ENCODE measurements at places on chromosomes 11 and 22.
A peak's percentile ranks its signal among the peaks of the same experiment; 100 is the strongest.

DNA sequence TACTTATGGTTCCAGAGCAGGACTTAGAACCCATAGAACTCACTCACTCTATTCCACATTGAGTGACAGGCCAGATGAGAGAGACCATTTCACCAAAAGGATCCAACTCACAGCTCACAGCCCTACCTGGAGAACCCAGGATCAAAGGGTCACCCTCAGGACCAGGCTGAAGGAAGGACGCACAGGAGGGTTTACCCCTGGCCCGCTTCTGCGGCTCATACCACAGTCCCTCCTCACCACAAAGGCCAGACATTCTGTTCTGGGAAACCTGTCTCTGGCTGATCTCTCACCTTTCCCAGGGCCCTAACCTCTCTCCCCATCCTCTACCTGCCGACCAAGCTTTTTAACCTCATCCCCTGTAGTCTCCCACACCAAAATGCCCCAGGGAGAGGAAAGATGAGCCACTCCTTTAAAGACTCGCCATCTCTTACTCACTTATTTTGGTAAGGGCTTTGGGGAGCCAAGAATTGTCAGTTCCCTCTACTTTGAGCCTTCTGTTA is 4.7 kb downstream of the FOSL1 start:
- DNase-seq: no peak

DNA sequence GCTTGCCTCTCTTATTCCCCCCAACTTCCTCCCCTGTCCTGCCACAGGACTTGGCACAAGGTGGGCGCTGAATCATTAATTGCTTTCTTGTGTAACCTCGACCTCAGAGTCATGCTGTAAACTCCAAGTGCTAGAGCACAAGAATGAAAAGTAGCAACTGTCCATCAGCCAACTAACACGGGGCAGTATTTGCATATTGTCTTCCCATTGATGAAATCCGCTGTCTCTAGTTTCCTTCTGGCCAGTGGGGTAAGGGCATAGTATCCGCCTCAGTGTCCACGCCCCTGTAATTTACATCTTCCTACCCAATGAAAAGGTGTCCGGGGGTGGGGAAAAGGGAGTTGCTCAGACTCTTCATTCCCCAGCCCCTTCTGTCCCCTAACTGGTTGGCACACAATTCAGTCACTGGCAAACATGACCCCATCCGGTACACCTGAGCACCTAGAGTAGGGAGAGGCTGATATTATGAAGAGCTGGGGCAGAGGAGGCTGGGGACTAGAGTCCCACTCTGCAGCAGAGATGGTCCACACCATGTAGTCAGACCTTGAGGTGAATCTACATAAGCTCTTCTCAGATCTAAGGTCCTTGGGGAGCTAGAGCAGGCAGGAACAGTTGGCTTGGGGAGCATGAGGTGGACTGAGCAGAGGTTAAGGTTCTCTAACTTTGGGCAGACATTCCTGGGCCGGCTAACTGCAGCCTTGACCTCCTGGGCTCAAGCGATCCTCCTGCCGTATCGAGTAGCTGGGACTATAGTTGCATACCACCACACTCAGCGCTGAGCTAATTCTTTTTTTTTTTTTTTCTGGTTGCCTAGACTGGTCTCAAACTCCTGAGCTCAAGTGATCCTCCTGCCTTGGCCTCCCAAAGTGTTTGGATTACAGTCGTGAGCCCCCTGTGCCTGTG is 6.8 kb upstream of the GGA1 start:
- no peak for DNase-seq

DNA sequence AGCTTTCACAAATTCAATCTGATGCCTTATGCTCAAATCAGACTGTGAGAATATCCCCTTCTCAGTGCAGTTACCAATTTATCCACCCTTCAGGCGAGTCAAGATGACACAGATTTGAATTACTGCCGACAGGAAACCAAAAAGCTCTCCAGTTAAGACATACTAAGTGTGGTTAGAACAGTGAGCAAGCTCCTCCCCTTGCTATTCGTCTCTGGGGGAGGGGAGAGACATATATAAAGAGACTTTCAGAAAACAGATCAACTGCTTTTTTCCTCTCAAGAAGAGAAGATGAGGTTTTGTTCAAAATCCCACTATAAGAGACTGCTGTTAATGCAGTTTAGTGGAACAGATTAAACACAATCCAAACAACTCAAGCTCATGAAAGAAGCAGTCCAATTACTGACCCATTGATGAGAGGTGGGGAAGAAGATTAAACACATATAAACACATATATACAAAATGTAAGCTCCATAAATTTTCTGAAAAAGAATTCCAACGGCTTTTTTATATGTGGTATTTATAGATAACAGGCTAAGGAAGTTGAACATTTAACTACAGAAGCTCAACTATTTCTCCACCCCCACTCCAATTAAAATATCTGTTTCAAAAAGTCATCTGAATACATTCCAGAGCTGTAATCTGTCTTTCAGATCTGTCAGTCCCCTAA is 102.7 kb downstream of the MRTFA start:
- DNase-seq: no peak

- no peak for DNase-seq
These were observed 816.8 kb downstream of the BRD1 start for GRCh38 chr22:49010901-49011300.

- DNase-seq: no peak
These were observed at the start of gene TCN2 for GRCh38 chr22:30606455-30607299. TCN2 (plus strand) TSS chr22:30607174; CDS start chr22:30607332, 158 bp downstream.

GRCh38 chr22:48694296-48694883 is 1133.3 kb downstream of the BRD1 start:
- DNase-seq: no peak

GRCh38 chr11:120061036-120061760 is 76.7 kb downstream of the TRIM29 start:
- DNase-seq: no peak

DNA sequence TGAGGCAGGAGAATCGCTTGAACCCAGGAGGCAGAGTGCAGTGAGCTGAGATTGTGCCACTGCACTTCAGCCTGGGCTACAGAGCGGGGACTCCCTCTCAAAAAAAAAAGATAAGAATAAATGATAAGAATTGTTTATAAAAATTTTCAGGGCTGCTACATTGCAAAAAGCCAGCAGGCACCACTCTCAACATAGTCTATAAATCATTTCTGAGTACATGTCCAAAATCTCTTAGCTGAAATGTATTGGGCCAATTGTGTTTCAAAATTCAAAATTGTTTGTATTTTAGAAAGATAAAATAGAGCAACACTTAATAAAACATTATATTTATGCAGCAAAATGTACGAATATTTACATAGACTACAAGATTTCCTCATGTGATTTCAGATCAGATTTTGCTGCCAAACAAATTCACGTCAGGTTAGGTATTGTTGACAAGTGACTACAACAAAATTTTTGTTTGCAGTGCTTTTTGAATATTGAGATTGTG is 13.9 kb downstream of the PGR start:
- no peak for DNase-seq

DNA sequence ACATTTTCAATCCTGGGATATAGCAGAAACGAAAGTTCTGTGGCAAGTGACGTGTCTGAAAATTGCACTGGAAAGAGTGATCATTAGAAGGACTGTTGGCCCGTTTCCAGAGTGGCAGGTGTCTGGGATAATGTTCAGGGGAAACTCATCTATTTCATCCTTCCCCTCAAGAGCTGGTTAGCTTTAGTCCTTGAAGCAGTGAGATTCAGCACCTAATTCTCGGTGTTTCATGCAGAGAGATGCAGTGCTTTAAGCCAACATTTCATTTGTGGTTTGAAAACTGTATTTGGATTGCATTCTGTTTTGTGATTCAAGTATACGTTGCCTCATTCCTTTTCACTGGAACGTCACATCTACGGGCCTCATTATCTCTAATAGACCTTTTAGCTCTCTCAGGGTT is 205.0 kb upstream of the RAG2 start:
- DNase-seq: no peak

DNA sequence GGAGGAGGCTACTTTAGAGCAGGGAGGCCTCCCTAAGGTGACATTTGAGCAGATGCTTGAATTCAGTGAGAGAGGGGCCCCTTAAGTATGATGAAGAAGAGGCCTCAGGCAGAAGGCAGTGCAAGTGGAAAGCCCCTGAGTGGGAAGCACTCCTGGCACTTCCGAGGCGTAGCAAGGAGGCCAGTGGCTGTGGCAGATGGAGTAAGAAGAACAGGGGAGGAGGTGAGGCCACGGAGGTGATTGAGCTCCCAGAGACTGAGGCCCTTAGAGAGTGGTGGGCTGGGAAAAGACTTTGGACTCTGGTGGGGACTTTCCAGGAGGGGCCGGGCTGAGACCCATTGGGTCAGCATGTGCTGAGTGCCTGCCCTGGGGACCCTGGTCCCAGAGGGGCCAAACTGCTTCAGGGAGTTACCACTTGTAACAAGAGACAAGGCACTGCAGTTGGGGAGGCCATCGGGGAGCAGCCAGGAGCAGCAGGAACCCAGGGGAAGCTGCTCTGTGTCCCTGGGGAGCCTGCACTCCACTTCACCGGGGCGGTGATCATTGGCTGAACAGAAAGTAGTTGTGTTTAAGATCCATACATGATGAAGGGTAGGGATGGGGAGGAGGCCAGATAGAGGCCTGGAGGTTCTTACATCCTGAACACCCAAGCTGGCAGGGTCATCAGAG is 2.5 kb upstream of the CENPM start:
- DNase-seq: no peak

DNA sequence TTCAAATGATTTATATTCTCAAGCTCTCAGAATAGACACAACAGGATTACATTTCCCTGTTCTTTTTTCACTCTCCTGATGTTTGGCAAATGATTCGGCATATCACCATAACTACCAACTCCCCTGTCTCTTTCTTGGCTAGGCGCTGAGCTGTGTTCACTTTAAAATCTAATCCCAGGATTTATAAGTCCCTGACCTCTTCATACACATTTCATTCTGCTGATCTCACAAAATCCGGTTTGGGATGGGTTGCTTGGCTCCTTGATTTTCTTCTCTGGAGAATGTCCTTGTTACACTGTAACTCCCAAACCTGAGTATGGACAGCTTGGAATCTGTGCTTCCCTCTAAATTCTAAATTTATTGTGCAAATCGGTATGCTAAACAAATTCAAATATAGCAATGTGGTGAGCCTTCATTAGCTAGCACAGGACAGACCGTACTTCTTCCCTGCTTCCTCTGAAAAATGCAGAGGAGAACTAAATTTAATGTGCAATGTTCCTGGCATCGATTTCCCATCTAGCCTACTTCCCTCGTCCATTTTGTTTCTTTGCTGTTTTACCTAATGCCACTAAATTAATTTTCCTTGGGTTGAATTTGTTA is 858.5 kb upstream of the FAT3 start:
- DNase-seq: no peak

DNA sequence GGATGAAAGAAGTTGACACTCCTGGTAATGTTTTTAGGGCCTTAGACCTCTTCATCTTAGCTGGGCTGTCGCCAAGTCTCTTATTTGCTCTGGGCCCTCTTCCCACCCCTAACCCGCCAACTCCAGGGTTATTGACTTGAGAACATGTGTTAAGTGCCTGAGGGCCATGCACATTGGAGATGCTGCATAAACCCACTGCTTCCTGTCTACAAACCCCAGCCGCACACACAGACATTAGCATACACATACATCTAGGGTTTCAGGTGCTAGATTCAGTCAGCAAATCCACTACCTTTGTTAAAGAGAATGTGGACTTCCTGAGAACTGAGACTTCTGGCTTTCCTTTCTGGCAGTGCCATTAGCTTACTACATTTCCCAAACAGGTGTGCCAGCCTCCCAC is 817 bp downstream of the PANX3 start:
- DNase-seq: no peak

GRCh38 chr11:95788921-95789505 is 569 bp downstream of the FAM76B start:
- no peak for DNase-seq

- no peak for DNase-seq
These were observed 978.3 kb downstream of the BRD1 start for GRCh38 chr22:48849219-48849912.

DNA sequence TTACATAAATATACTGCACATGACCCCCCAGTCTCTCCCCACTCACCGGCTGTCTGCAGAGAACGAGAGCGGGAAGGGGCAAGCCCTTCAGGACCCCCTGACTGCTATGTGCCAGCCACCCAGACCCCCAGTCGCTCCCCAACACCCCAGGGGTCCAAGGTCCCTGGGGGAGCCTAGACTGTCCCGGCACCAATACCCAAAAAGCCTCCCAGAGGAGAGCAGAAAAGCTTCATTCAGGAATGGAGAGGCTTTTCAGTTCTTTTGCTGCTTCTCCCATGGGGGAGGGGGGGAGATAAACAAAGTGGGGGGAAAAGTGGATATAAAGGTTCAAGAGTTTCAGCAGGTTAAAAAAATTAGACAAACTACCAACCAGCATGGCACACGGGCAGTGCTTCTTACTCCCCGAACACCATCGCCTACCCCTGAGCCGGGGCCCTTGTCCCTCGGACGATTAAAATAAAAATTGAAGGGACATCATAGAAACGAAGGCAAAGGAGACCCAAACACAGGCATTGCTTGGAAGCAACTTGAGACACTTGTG is 1.3 kb downstream of the CSNK1E start:
- DNase-seq: no peak

GRCh38 chr22:27318516-27318915 is 483.0 kb downstream of the MN1 start:
- DNase-seq: peak; percentile 77

GRCh38 chr22:30305519-30305905 is 16.2 kb upstream of the CASTOR1 start:
- DNase-seq: no peak

DNA sequence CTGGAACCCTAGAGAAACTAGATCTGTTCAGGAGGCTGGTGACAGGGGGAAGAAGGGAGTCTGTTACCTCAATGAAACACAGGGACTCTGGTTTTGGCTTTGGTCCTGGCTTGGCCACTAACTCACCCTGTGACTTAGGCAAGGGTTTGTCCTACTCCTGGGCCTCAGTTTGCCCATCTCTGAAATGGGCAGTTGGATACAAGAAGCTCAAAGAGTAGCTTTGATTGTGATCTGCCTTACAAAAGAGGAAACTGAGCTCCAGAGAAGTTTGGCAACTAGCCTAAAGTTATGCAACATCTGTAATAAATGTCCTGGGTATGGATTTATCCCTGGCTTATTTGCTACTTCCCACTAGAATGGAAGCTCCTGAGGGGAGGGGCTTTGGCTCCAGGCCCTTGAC is 24.0 kb upstream of the LMO1 start:
- no peak for DNase-seq

DNA sequence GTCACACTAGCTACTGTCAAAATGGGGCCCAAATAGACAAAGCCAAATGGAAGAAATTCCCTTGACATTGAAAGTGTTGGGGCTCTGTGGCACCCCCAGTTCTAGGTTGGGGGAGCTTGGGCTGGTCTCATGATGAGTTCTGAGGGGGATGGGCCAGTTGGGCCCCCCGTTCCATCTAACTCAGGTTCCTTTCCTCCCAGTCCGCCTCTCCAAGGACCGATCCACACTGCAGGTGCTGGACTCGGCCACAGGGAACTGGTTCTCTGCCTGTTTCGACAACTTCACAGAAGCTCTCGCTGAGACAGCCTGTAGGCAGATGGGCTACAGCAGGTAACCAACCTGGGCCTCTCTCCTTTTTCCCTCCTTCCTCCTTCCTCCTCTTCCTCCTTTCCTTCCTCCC is 17.7 kb upstream of the SMIM35 start:
- no peak for DNase-seq

DNA sequence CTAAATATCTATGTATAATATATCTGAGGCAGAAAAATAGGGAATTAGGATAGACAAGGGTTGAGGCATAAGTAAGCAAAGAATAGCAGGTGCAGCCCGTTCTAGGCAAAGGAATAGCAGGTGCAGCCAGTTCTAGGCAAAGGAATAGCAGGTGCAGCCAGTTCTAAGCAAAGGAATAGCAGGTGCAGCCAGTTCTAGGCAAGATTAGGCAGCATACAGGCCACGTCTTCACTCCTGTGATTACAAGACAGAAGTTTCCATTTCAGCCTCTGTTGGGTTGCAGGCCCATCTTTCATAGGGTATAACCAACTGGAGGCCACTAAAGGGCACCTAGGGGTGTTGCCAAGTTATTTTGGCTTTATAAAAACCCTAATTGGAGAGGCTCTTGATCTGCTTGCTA is 28.8 kb upstream of the CHORDC1 start:
- DNase-seq: no peak
